ENCODE measurements at places on chromosomes 3 and 15. TPM values are rescaled to one million over a fixed set of nuclear protein-coding genes. Genes with fewer than 3 reads are reported as not detected.

DNA sequence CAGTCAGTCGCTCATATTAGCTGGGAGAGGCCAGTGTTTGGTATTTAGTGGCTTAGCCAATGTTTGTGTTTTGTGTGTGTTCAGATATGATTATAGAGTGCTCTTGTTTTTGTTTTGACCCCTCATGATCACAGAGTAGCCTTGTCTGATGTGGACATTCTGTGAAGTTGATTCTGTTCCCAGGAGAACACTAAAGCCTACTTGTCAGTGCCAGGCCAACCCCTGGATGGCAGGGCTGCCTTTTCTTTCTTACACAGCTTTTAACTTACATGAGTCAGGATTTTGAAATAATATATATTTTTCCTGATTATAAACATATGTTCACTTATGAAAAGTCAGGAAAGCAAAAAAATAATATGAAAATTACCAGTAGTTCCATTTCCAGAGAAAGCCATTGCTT is 11.9 kb downstream of the CFAP161 start:
- DNase-seq, result no peak

DNA sequence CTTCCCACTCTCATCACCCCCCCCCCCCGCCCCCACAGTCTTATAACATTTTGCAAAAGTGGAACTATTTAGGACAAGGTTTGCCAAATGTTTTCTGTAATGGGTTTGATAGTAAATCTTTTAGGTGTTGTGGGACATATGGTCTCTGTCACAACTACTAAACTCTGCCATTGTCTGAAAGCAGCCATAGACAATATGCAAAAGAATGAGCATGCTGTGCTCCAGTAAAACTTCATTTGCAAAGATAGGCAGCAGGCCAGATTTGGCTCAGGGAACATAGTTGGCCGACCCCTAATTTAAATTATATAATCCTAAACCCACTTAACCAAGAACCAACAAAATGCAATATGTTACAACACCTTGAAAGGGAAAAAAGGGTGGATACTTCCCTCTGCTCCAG is 46.4 kb downstream of the TIPARP start:
- DNase-seq, result no peak

DNA sequence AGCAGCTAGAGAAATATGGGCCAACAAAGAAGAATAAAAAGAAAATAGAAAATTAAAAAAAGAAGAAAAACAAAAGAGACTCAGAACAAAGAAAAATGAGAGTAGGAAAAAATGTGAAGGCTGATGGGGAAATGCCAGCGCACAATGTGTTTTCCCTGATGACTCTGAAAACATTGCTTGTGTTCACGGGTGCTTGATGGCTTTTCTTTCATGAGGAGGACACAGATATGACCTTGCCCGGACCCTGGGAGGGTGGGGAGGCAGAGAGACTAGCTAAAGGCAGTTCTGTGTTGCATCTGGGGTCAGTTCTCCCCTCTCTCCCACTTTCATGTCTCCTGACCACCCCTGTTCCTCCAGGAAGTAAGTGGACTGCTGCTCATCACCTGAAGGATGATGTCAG is 125.9 kb downstream of the MOBP start:
- DNase-seq, result no peak

SAMMSON gene
- not detected for total RNA-seq

ATP13A4 gene
- 1.6 TPM for total RNA-seq

GRCh38 chr3:195129644-195130492 is 141.1 kb downstream of the XXYLT1 start:
- DNase-seq, result no peak

- no peak for DNase-seq
These were observed 8.3 kb downstream of the ISLR2 start for GRCh38 chr15:74138642-74139041.

CADM2 gene
- total RNA-seq, result not detected

DNA sequence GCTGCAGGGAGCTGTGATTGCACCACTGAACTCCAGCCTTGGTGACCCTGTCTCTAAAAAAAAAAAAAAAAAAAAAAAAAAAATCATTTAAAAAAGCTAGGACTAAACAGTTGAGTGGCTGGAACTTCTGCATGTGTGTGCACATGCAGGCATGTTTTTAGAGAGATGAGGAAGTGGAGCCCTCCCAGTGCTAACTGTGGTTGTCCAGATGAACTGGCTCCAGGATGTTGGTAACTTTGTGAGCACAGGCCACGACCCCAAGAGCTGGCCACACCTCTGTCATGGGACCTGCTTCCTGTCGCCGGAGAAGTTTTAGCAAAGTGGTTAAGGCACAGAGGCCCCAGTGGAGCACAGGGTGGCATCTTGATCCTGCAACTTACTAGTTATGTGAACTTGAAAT is 27.0 kb downstream of the CHCHD6 start:
- DNase-seq, result no peak

NUP210 gene
- total RNA-seq, result 150 TPM

PEX5L gene
- total RNA-seq, result not detected

GRCh38 chr3:152731511-152731910 is 103.4 kb upstream of the P2RY1 start:
- no peak for DNase-seq

GRCh38 chr15:47997195-47998080 is 123.4 kb upstream of the SLC24A5 start:
- no peak for DNase-seq

DNA sequence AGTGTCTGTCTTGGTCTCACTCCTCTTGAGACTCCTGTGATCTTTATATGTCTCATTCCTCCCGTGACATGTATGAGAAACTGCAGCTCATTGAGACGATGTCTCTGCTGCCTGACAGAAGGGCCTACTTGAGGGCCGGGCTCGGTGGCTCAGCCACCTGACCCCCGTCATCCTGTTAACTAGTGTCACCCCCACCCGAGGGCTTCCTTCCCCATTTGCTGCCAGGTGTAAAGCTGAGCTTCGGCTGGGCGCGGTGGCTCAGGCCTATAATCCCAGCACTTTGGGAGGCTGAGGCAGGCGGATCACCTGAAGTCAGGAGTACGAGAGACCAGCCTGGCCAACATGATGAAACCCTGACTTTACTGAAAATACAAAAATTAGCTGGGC is 12.7 kb downstream of the SEMA4B start:
- DNase-seq, result no peak

GRCh38 chr15:63107895-63108546 is 13.6 kb upstream of the LACTB start:
- DNase-seq, result no peak

- DNase-seq, result no peak
These were observed 61.7 kb upstream of the PPIB start for GRCh38 chr15:64224511-64224910.

GRCh38 chr15:36905908-36906307 is 194.4 kb downstream of the MEIS2 start:
- no peak for DNase-seq

DNA sequence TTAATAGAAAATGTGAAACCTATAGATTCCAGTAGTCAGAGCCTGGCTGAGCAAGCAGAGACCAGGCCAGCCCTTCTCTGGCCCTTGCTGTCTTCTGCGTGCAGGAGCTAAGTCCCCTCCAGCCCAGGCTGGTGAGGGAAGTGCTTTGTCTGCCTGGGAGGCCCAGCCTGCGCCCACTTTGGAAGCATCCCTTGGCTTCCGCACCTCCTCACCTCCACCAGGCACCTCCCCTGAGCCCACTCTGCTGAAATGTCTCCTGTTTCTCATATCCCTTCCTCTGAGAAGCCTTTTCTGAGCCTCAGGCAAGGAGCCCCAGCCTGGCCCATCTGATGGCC is 45.3 kb downstream of the ALDH1L1 start:
- no peak for DNase-seq

Measured in naive thymus-derived CD4-positive, alpha-beta T cell (primary cell).